ENCODE measurements at places on chromosomes 7 and 10. TPM values are rescaled to one million over a fixed set of nuclear protein-coding genes. Genes with fewer than 3 reads are reported as not detected.
A peak's percentile ranks its signal among the peaks of the same experiment; 100 is the strongest.

LIPF gene
- not detected for total RNA-seq

CYP3A5 gene
- 0.39 TPM for total RNA-seq

NKX6-2 gene
- total RNA-seq: 0.21 TPM

PRPS1L1 gene
- total RNA-seq: not detected

OR2A5 gene
- total RNA-seq: not detected

SUFU gene
- total RNA-seq: 11.6 TPM

- H3K27ac ChIP-seq: peak overlapping the region; percentile 78
- H3K4me1 ChIP-seq: peaks cover 44% of the 10 kb centered on the region
- no peak overlapping the region for H3K4me3 ChIP-seq
- DNase-seq: peak; percentile 33
- H3K27me3 ChIP-seq: no peaks in the 10 kb centered on the region
Observed at GRCh38 chr10:45470098-45471012, 96.3 kb downstream of the ALOX5 start.

GRCh38 chr7:131027287-131027773 is 293.3 kb upstream of the KLF14 start:
- H3K4me1 ChIP-seq: peaks cover 11% of the 10 kb centered on the region
- peak; percentile 35 for DNase-seq
- H3K36me3 ChIP-seq: peaks cover 2% of the 10 kb centered on the region
- H3K27me3 ChIP-seq: no peaks in the 10 kb centered on the region
- no peak overlapping the region for H3K4me3 ChIP-seq

GRCh38 chr10:15123749-15124184 is 26.6 kb downstream of the RPP38 start:
- H3K4me1 ChIP-seq: no peaks in the 10 kb centered on the region
- no peaks in the 10 kb centered on the region for H3K27me3 ChIP-seq
- peak overlapping the region; percentile 57 for H3K27ac ChIP-seq
- H3K4me3 ChIP-seq: no peak overlapping the region

DNA sequence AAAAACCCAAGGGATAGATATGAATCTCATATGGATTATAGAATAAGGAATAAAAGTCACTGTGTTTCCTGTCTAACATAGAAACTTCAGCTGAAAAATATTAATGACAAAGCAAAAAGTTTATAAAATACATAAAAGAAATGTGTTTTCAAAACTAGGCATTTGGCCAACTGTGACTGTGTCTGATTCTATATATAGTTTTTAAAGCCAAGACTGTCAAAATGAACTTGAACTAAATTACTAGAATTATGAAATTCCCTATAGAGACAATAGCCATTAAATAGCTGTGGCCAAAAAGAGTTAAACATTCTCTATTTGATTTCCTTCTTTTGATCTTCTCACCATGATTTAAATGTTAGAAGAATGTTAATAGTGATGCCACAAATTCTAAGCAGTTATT is 311.2 kb upstream of the SEMA3D start:
- H3K27me3 ChIP-seq: no peaks in the 10 kb centered on the region
- H3K4me3 ChIP-seq: no peak overlapping the region
- no peaks in the 10 kb centered on the region for H3K36me3 ChIP-seq
- no peaks in the 10 kb centered on the region for H3K4me1 ChIP-seq
- H3K27ac ChIP-seq: no peak overlapping the region

- no peaks in the 10 kb centered on the region for H3K4me1 ChIP-seq
- no peak overlapping the region for H3K4me3 ChIP-seq
- H3K27ac ChIP-seq: no peak overlapping the region
- DNase-seq: no peak
Observed at GRCh38 chr10:28480628-28480965, 52.3 kb upstream of the WAC start.

GRCh38 chr10:100009283-100009792 is 409 bp downstream of the DNMBP start:
- H3K4me1 ChIP-seq: peaks cover 40% of the 10 kb centered on the region
- H3K4me3 ChIP-seq: peak overlapping the region; percentile 82
- H3K27ac ChIP-seq: no peak overlapping the region
- DNase-seq: no peak
- H3K36me3 ChIP-seq: no peaks in the 10 kb centered on the region

DNA sequence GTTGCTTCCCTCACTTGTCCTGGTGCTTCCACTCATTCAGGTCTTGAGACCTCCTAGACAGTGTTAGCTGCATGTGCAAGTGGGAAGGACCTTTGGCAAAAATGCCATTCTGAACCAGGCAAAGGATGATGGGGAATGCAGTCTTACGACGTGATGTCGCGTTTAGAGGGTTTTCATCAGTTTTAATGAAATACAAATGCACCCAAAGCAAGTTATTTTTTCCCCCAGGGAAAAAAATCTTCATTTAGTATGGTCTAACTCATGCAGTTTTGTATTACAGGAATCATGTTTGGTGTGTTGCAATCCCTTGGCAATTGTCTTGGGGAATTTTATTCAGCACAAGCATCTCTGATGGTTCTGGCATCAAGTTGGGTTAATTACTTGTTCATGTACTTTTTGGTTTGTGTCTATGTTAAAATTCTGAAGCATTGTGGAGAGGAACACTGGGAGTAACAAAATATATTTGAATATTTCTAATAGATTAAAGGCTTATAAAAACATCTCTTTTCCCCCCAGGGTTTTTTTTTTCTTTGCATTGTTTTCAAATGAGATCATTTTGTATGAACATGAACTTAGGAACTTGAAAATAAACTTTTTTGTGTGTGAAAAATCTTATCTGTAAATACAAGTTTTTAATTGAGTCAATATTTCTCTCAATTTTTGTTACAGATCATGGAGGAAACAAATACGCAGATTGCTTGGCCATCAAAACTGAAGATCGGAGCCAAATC is 188.9 kb downstream of the BICC1 start:
- DNase-seq: no peak
- no peak overlapping the region for H3K4me3 ChIP-seq
- H3K4me1 ChIP-seq: peaks cover 16% of the 10 kb centered on the region
- no peak overlapping the region for H3K27ac ChIP-seq
- no peaks in the 10 kb centered on the region for H3K36me3 ChIP-seq
- H3K27me3 ChIP-seq: no peaks in the 10 kb centered on the region

GRCh38 chr7:129282865-129283264 is 58.0 kb downstream of the AHCYL2 start:
- H3K4me1 ChIP-seq: peaks cover 33% of the 10 kb centered on the region
- peak overlapping the region; percentile 16 for H3K27ac ChIP-seq
- H3K36me3 ChIP-seq: 0 out of 2 replicates have a peak, but pooled peaks cover 3% of the 10 kb centered on the region
- no peak for DNase-seq
- no peaks in the 10 kb centered on the region for H3K27me3 ChIP-seq

- H3K27me3 ChIP-seq: no peaks in the 10 kb centered on the region
- H3K36me3 ChIP-seq: no peaks in the 10 kb centered on the region
- H3K27ac ChIP-seq: no peak overlapping the region
- no peak overlapping the region for H3K4me3 ChIP-seq
- peaks cover 37% of the 10 kb centered on the region for H3K4me1 ChIP-seq
- no peak for DNase-seq
Observed at GRCh38 chr7:95092324-95092723, 184.9 kb downstream of the PPP1R9A start.
